ENCODE measurements at places on chromosomes 2 and 18.

DNA sequence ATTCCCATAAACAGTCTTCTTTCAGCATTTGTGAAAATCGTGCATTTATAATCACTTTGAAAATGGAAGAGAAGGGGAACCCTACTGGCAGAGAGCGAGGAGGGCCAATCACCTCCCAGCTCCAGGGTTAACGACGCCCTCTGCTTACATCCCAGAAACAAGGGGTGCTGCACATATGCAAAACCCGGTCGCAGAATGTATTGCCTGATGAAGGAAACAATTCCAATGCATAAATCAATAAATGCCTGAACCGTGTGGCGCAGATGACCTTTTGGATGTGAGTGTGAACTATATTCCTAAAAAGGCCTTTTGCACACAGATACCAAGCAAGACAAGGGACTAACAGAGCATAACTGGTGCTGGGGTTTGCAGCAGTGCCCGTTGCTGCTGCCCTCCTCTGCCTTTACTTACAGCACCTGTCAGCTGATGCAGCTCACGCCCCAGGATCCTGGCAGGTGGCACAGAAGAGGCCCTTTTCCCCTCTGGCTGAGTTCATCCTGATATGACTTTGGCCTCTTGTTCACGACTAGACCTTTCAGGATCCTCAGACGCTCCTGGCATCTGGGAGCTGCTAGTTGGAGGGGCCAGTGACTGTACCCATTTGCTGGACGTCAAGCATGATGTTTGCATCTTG, 67.8 kb downstream of the MYT1L start:
- DNase-seq, result no peak

GRCh38 chr2:227906991-227907390, 35.6 kb downstream of the DAW1 start:
- DNase-seq, result no peak

- no peak for DNase-seq
Measured at GRCh38 chr2:88022669-88022921, 6.2 kb upstream of the RNU2-63P start.

GRCh38 chr18:55696811-55697210, 108.8 kb upstream of the TCF4 start:
- DNase-seq, result no peak

DNA sequence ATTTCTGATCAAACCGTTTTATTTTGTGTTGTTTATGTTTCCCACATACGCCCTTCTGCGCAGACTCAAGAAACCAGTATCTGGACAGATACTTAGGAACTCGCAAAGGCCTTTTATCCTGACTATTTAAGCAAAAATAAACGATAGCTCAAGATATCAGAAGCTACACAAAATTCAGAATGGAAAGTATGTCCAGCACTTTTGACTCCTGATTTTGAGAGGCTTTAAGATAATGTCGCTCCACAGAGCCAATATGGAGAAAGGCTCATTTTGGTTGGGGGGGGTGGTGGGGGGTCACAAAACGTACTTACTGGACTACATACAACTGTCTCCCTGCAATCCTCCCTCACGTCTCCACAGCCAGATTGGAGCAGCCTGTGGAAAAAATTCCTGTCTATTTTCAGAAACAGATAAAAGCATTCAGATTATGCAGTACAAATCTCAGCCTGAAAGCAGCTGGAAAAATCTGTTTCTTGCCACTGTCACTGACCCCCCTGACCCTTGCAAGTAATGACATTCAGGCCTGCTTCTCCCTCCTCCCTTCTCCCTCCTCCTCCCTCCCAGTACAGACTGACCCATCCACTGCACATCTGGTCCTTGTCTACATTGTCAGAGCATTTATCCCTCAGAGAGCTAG, 34.9 kb upstream of the LCLAT1 start:
- no peak for DNase-seq

DNA sequence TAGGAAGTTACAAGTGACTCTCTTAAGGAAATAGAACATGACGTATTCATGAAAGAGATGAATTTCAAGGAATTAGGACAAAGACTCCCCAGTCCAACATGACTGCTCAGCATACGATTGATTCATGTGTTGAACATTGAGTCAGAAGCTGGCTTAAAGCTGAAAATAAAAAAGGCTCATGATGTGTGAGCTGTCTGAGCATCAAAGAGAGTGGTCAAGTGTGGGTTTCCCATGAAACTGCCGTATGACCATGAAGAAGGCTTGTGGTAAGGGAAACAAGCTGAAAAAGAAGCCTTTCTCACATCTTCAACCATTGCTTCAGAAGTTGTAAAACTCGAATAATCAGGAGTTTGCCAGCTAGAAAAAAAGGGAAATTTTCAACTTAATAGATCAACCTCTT, 201.9 kb upstream of the APCDD1 start:
- DNase-seq, result no peak

GRCh38 chr2:172843902-172844715, 108.5 kb downstream of the RAPGEF4 start:
- DNase-seq, result no peak

GRCh38 chr18:26003817-26004216, 86.6 kb downstream of the SS18 start:
- DNase-seq, result no peak

GRCh38 chr2:223929571-223930102, 15.5 kb downstream of the WDFY1 start:
- DNase-seq, result no peak

GRCh38 chr2:183536290-183536689, 412.0 kb downstream of the NUP35 start:
- DNase-seq, result no peak

DNA sequence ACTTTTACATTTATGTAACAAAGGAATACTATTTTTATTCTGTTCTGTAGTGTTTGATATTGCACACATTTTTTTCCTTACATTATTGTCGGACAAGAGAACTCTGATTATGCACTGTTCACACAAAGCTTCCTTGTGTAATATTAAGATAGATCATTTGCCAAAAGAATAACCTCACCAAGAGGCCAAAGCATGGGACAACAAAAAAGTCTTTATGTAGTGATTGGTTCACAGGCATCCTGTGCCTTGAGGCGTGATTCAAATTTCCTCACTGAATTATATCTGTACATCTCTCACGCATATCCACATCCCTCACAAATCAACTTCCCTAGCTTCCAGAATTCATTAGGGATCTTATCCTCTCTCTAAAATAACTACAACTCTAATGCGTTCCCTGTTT, 642.7 kb downstream of the NR4A2 start:
- DNase-seq, result no peak

DNA sequence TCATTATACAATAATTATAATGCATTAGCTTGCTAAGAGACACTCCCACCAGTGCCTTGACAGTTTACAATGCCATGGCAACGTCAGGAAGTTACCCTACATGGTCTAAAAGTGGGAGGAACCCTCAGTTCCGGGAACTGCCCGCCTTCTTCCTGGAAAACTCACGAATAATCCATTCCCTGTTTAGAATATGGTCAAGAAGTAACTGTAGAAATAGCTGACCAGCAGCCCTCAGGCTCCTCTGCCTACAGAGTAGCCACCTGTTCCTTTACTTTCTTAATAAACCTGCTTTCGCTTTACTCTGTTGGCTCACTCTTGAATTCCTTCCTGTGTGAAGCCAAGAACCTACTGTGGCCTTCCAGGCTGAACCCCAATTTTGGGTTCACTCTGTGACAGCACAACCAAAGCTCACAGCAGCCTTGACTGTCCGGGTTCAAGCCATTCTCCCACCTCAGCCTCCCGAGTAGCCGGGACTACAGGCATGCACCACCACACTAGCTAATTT, 20.0 kb upstream of the PTPN2 start:
- no peak for DNase-seq

GRCh38 chr2:37890893-37891495, 34.1 kb upstream of the RMDN2 start:
- DNase-seq, result peak; percentile 76

DNA sequence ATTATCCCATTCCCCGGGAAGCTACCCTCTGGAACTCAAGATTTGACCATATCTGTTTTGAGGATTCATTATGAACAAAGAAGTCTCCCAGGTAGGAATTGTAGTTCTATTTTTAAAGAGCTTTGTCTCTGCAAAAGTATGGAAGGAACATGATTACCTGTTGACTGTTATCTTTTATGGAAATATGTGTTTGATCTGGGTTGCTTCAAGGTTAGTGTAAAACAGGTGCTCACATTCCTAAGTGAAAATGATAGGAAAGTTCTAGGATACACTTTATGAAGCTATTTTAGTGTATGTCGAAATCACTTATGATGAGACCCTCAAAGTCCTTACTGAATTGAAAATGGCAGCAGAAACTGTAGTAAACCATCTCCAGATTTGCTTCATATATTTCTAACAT, 149.2 kb downstream of the PTRHD1 start:
- no peak for DNase-seq

DNA sequence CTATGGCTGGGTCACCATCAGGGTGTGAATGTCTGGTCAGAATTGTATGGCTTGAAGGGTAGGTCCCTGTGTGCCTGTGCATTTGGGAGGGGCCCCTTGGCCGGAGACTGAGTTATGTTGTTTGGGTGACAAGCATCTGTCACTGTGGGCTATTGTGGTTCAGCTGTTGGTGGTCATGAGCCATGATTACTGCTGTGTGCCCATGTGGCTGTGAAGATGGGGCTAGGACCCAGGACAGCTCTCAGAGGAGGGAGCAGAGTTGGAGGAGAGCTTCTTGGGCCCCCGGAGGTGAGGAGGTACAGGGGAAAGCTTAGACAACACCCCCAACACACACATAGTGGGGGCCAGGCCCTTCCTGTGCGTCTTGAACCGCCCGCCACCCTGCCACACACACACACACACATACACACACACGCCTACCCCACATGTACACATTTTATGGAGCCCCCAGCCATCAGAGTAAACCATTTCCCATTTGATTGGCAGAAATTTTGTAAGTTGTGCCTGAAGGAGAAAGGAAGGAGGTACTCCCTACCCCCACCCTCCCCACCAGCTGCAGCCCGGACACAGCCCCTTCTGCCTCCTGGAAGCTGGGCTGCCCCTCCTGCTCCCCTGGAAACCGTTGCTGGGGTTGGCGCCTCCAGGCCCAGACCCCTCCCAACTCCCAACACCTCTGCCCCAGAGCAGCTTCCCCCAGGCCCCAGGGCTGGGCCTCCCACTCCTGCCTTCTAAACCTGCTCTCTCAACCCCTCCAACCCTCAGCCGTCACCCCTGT, 2.0 kb downstream of the GAREM2 start:
- no peak for DNase-seq

DNA sequence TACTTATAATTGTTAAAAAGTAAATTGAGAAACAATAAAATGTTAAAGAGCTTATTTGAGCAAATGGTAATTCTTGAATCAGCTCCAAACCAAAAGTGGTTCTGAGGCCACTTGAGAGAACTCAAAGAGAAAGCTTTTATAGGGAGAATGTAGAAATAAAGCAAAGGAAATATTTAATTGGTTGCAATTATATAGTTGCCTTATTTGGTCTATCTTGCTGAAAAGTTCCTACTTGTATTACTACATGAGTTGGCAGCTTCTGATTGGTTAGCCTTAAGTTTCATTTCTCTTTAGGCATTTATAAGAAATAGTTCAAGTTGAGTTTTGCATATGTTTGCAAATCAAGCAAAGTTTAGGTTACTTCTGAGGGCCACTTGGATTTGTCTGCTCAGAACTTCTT, 38.1 kb downstream of the SCN2A start:
- DNase-seq, result no peak

All from NCI-H2081 (cell line).